CD4-positive, alpha-beta T cell (primary cell): ENCODE measurements at places on chromosomes 6 and 20.

DNA sequence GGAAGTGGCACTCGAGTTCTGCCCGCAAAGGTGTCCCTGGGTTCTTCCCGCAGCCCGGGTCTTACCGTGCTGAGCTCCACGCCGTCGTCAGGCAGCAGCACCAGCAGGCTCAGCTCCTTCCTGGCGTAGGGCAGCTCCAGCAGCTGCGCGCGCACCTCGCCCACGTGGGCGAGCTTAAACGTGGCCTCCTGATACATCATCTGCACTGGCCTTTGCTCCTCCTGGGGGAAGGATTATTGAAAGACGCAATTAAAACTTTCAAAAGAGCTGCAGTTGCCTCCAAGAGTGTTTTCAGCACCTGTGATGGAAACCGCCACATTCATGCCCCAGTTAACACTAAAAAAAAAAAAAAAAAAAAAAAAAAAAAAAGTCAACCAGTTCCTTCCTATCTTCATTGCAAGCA, 11.3 kb downstream of the SERPINB9 start:
- peak; percentile 73 for DNase-seq

GRCh38 chr6:136676075-136676474, 116.2 kb downstream of the MAP3K5 start:
- no peak for DNase-seq

GRCh38 chr20:49377326-49377725, 99.5 kb upstream of the ZNFX1 start:
- no peak for DNase-seq

GRCh38 chr6:68158256-68158655, 476.8 kb upstream of the ADGRB3 start:
- DNase-seq: no peak

DNA sequence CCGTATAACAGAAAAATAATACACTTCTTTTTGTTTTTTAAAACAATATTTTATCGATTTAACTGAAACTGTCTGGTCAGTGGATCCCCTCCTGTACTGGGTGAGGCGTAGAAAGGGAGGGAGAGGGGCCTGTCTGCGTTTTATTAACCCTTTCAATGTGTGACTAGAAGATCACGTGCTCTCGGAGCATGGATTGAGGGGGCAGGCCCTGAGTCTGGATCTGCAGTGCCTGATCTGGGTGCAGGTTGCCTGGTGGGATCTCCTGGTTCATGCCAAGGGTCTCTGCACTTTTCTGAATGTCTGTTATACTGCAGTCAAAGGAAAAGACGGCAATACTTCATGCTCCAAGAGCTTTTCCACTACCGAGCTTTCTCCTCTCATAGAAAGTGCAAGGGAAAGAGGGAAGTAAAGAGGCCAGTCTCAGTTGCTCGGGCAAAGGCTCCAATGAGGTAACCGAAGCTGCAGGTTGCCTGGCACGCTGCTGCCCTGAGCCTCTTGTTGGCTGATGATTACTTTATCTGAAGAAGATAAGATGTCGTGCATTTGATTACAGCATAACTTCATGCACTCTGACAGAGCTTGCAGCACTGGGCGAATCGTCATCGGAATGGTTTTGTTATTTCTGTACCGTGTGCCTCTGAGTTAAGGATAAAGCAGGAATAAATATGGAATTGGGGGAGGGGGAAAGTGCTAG, 167.5 kb upstream of the PMEPA1 start:
- no peak for DNase-seq

GRCh38 chr6:27002447-27002846, 245.1 kb upstream of the PRSS16 start:
- DNase-seq: no peak

GRCh38 chr6:40510442-40510841, 76.7 kb downstream of the LRFN2 start:
- DNase-seq: no peak

GRCh38 chr6:71460933-71461332, 172.3 kb downstream of the OGFRL1 start:
- no peak for DNase-seq

- DNase-seq: no peak
Measured at GRCh38 chr6:56214041-56214702, 33.2 kb downstream of the COL21A1 start.

DNA sequence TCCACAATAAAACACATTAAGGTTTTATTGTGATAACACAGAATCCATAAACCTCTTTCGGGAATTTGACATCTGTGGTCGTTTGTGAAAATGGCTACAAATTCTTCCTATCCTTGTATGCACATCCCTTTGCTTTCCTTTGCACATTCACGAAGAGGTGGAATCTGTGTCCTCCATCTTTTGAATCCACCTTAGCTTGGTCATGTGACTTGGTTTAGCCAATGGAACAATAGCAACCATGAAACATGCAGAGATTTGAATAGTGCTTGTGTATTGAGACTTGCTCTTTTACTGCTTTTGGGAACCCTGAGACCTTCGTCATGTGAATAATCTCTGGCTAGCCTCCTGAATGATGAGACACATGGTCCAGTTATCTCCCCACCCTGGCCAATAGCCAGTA, 49.7 kb upstream of the NOP56 start:
- DNase-seq: no peak

- DNase-seq: no peak
Measured at GRCh38 chr6:14734052-14734415, 511.8 kb upstream of the JARID2 start.

- no peak for DNase-seq
Measured at GRCh38 chr20:34334654-34335407, 28.2 kb upstream of the ITCH start.

DNA sequence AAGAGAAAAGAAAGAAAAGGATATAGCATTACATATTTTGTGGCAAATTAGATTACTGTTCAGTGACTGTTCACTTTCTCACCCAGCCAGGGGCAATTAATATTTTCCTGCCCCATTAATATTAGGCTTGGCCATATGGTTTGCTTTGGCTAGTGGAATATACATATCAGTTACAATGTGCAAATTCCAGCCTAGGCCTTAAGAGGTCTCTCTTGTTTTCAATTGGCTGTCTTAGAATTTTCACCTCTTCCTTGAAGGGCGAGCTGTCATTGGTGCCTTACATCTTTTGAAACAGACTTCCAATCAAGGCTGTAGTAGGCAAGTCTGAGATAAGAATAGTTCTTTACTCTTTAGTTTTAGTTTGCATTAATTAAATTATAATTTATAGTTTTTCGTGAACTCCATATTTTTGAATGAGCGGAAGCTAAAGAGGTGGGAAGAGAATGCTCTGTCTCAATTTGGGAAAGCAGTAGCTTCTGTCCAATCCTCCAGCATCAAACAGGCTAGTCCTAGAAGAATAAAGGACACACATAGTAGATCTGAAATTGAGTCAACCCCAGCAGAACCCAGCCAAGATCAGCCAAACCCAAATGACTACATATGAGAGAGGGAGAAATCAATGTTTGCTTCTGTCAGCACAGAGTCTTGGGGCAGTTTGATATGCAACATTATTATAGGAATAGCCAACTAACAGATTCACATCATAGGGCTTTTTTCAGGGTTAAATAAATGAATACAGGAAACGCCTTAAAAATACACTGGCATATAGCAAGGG, 6.3 kb upstream of the CSNK2A1 start:
- no peak for DNase-seq

- no peak for DNase-seq
Measured at GRCh38 chr6:119501798-119502483, 152.4 kb upstream of the MAN1A1 start.

DNA sequence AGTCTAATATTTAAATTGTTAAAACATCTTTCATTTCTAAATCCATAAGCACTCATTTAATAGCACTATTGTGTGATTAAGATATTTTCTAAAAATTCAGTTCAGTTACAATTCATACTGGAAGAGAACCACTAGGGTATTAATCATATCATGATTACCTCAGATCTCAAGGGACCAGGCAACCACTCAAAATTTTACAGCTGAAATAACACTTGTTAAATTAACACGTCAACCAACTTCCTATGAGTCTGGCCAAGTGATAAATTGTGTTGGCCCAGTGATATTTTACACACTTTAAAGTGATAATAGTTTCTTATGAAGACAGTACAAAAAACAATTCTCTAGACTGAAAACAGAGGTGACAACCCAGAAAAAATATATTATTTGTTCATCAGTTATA, 869.0 kb upstream of the ADGRB3 start:
- DNase-seq: no peak

- DNase-seq: no peak
Measured at GRCh38 chr20:60516442-60516841, 558.2 kb downstream of the CDH26 start.

- DNase-seq: no peak
Measured at GRCh38 chr6:159941286-159942113, 27.4 kb upstream of the IGF2R start.

- no peak for DNase-seq
Measured at GRCh38 chr20:23099791-23100719, 13.9 kb upstream of the CD93 start.

DNA sequence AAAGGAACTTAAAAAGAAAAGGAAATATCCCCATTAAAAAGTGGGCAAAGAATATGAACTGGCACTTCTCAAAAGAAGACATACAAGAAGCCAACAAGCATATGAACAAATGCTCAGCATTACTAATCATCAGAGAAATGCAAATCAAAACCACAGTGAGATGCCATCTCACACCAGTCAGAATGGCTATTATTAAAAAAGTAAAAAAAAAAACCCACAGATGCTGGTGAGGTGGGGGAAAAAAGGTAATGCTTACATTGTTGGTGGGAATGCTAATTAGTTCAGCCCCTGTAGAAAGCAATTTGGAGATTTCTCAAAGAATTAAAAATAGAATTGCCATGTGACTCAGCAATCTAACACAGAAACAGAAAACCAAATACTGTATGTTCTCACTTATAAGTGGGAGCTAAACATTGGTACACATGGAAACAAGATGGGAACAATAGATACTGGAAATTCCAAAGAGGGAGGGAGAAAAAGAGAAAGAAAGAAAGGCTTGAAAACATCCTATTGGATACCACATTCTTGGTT, 437.1 kb downstream of the GRIK2 start:
- no peak for DNase-seq

GRCh38 chr20:23926944-23927872, 47.7 kb upstream of the CST5 start:
- no peak for DNase-seq

DNA sequence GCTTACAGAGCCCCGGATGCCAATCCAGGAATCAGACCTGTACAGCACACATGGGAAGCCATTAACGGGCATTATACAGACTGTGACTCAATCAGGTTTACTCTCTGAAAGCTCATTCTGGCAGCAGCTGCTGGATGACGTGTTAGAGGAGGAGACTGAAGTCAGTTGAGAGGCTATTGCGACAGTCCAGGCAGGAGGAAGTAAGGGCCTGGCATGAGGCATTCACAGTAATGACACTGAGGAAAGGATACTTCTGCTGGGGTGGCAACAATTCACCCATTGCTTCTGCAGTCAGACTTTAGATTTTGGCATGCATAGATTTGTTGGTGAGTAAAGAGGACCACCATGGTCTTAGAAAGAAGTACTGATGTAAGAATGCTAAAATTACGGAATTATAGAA, 151.0 kb upstream of the HEY2 start:
- peak; percentile 46 for DNase-seq

GRCh38 chr6:2376429-2377355, 131.3 kb upstream of the GMDS start:
- no peak for DNase-seq

DNA sequence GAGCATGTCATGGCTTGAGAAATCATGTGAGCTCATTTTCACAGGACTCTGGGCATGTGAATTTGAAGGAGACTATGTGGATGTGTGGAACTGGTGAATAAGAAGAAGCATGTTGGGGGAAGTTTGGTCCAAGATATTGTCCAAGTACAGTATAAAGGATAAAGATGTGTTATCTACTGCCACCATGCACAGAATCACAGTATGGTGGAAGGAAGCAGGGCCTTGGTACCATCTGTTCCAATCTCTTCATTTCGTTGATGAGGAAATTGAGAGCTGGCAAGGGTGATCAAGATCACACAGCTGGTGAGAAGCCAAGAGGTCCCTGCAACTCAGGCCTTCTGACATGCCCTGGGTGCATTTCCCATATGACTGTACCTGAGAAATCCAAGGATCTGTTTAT, 31.5 kb upstream of the RIPOR2 start:
- no peak for DNase-seq

DNA sequence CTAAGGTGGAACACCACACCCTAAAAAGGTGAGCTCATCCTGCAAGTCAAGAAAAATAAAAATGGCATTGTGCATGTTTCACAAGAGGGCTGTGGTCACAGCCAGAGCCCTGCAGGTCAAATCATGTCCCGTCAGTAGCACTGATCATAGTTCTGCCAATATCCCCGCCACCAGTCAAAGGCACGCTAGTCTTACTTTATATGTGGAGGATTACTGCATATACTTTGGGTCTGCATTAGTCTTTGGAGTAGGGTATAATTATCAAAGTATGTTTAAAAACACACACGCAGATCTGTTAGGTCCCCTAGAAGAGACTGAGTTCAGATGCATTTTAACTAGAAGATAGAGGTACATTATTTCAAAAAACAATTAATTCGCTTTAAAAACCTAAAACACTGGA, 1.8 kb downstream of the PERP start:
- DNase-seq: no peak

DNA sequence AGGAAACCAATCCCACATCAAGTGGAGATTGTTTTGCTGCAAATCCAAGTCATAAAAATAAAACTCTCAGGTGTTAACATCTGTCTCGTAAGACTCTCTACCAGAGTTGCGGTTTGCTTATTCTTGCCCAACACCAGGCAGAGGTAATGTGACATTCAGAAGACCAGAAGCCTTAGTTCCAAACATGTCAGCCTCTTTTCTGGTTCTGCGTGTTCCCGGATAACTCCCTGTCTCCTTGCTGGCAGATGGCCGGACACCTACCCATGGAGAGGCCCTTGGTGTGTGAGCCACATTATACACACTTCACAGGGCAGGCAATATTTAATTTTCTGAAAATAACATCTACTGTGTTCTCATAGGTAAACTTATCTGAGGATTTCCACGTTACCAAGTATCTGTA, 73.4 kb downstream of the GMPR start:
- DNase-seq: no peak

GRCh38 chr20:58107533-58107932, 120.9 kb downstream of the ANKRD60 start:
- no peak for DNase-seq
